ENCODE measurements at places on chromosomes 5 and 9. TPM values are rescaled to one million over a fixed set of nuclear protein-coding genes. Genes with fewer than 3 reads are reported as not detected.
A peak's percentile ranks its signal among the peaks of the same experiment; 100 is the strongest.

The HMMR gene
- 74.6 TPM for total RNA-seq

The PIP5K1B gene
- 0.29 TPM for total RNA-seq

The PRRT1B gene
- total RNA-seq: not detected

The ALDOB gene
- not detected for total RNA-seq

DNA sequence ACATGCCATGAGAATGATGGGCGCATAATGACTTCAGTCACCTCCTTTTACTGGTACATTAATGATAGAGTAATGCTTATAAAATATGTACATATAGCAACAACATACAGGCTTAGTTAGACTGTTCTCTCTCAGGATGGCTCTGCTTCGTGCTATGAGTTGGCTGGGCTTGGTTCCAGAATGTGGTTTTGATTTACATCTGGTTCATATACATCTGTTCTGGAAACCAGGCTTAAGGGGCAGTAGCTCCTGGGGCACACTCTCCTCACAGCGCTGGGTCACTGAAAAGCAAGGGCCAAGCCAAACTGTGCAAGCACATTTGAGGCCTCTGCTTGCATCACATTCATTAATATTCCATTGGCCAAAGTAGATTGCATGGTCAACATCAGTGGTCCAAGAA lies 44.9 kb downstream of the PCSK1 start:
- DNase-seq: peak; percentile 39

- DNase-seq: no peak
Measured at GRCh38 chr9:38656896-38657295, 36.5 kb upstream of the ANKRD18A start.

GRCh38 chr5:7066471-7067235 lies 329.3 kb upstream of the ADCY2 start:
- DNase-seq: peak; percentile 34

- DNase-seq: peak; percentile 62
Measured at GRCh38 chr5:121949885-121950284, 11.9 kb upstream of the SRFBP1 start.

- DNase-seq: no peak
Measured at GRCh38 chr5:51302343-51302742, 80.9 kb upstream of the ISL1 start.

DNA sequence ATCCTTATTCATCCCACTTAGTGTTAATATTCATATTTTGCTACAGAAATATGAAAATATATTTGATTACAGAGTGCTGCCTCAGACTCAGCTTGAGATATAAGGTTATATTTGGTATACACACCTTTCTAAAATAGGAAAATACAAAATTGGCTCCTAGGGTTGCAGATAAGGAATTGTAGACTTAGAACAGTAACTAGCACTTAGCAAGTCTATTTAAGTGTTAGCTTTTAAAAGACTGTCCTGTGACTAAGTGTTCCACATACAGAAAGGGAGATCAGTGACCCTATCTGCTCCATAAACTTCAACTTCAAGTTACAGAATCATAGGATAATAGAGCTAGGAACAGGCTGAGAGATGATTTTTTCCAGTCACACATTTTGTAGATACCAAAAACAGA lies 607.0 kb downstream of the ZNF608 start:
- no peak for DNase-seq

GRCh38 chr5:45697201-45697600 lies 1.0 kb upstream of the HCN1 start:
- DNase-seq: no peak

GRCh38 chr5:20601678-20602100 lies 613.7 kb upstream of the CDH18 start:
- DNase-seq: peak; percentile 47

DNA sequence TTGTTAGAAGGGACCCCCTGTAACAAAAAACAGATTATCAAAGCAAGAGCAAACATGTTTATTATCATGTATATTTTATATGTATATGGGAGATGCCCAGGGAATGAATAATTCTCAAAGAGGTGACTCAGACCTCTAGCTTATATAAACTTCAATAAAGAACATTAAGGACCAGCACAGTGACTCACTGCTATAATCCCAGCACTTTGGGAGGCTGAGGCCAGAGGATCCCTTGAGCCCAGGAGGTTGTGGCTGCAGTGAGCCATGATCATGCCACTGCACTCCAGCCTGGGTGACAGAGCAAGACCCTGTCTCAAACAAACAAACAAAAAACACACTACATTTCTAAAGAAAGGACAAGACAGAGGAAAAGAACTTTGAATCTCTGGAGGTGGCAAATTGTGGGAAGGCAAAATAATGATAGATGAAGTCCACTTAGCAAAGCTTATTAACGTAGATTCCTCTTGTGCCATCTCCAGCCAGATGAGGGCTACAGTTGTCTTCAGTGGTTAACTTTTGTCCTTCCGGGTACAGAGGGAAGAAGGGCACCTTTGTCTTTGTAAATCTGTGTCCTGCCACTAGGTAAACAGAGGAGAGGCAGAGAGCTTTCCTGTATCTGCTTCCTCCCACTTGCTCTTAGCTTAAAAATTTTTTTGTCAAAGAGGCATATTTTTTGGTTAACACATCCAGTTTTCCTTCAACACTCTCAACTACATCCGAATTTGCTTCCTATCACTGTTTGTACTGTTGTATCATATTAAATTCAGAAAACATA lies 7.5 kb upstream of the RFK start:
- DNase-seq: peak; percentile 45

Data from PC-3 (cell line).